ENCODE measurements at places on chromosomes 1 and 21. TPM values are rescaled to one million over a fixed set of nuclear protein-coding genes. Genes with fewer than 3 reads are reported as not detected.
A peak's percentile ranks its signal among the peaks of the same experiment; 100 is the strongest.

DNA sequence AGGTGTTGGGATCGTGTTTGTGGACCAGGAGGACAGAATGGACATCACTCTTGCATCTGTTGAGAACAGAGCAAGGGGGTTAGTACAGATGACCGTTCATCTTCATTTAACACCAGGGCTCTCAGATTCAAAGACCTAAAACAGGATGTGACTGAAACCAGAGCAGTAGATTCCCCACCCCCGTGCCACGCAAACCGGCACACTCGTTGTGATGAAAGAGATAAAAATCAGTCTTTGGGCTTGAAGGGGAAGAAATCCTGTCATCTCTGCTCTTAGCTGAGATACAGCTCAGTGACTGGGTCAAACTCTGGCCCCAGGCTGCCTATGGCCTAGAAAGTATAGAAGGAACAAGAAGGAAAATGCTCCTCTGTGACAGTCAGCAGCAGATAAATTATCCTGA is 146.2 kb upstream of the KRTAP19-8 start:
- DNase-seq = no peak
- no peak overlapping the region for H3K27ac ChIP-seq
- H3K36me3 ChIP-seq = peaks cover 6% of the 10 kb centered on the region
- H3K27me3 ChIP-seq = no peaks in the 10 kb centered on the region

GRCh38 chr1:88867743-88868521 is 23.4 kb downstream of the GTF2B start:
- H3K27ac ChIP-seq = no peak overlapping the region
- H3K27me3 ChIP-seq = no peaks in the 10 kb centered on the region
- H3K36me3 ChIP-seq = peaks cover 11% of the 10 kb centered on the region

DNA sequence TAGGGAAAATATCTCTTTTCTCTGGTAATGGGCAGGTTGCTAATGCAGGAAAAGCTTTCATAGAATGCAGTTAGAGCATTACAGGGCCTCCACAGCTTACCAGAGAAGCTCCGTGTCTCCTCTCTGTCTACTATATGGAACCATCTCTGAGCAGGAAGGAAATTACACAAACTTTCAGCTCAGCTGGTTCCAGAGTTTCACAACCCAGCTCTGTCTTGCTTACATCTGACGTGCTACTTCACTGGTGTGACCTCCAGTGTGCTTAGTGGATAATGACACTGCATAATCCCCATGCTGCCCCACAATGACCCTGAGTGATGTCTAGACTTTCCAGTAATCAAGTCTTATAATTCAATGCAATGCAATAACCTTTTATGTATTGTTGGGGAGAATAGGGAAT is 4.3 kb upstream of the FGGY start:
- H3K36me3 ChIP-seq = no peaks in the 10 kb centered on the region
- H3K27ac ChIP-seq = no peak overlapping the region
- H3K27me3 ChIP-seq = peaks cover 3% of the 10 kb centered on the region
- peaks cover 14% of the 10 kb centered on the region for H3K4me1 ChIP-seq
- H3K4me3 ChIP-seq = no peak overlapping the region

Gene WNT4
- 0.98 TPM for total RNA-seq

GRCh38 chr21:45381036-45381787 is 23.8 kb upstream of the COL18A1 start:
- peaks cover 10% of the 10 kb centered on the region for H3K27me3 ChIP-seq
- DNase-seq = no peak
- H3K4me3 ChIP-seq = no peak overlapping the region
- H3K36me3 ChIP-seq = peaks cover 1% of the 10 kb centered on the region

GRCh38 chr21:43734928-43735229 is 15.9 kb downstream of the PDXK start:
- peaks cover 3% of the 10 kb centered on the region for H3K4me1 ChIP-seq
- no peak overlapping the region for H3K4me3 ChIP-seq
- H3K27ac ChIP-seq = no peak overlapping the region
- H3K27me3 ChIP-seq = no peaks in the 10 kb centered on the region
- H3K36me3 ChIP-seq = peaks cover 3% of the 10 kb centered on the region
- DNase-seq = no peak

DNA sequence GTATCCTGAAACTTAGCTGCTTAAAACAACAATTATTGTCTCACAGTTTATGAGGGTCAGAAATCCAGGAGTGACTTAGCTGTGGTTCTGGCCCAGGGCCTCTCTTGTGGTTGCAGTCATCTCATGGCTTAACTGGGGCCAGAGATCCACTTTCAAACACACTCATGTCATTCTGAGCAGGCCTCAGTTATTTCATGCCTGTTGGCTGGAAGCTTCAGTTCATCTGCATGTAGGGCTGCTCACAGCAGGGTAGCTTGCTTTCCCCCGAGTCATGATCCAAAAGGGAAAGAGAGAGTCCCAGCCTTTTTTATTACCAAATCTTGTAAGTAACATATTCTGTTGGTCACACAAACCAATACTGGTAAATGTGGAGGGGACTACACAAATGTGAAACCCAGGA is 96.6 kb upstream of the B3GALT2 start:
- H3K4me3 ChIP-seq = no peak overlapping the region
- H3K36me3 ChIP-seq = no peaks in the 10 kb centered on the region
- no peaks in the 10 kb centered on the region for H3K27me3 ChIP-seq

- peaks cover 26% of the 10 kb centered on the region for H3K4me1 ChIP-seq
- no peaks in the 10 kb centered on the region for H3K36me3 ChIP-seq
- no peaks in the 10 kb centered on the region for H3K27me3 ChIP-seq
Measured at GRCh38 chr1:116458695-116459094, 85.7 kb downstream of the ATP1A1 start.

GRCh38 chr1:69121723-69122122 is 446.0 kb upstream of the LRRC7 start:
- H3K4me1 ChIP-seq = peaks cover 3% of the 10 kb centered on the region
- no peak overlapping the region for H3K4me3 ChIP-seq
- peaks cover 1% of the 10 kb centered on the region for H3K36me3 ChIP-seq
- no peak overlapping the region for H3K27ac ChIP-seq

DNA sequence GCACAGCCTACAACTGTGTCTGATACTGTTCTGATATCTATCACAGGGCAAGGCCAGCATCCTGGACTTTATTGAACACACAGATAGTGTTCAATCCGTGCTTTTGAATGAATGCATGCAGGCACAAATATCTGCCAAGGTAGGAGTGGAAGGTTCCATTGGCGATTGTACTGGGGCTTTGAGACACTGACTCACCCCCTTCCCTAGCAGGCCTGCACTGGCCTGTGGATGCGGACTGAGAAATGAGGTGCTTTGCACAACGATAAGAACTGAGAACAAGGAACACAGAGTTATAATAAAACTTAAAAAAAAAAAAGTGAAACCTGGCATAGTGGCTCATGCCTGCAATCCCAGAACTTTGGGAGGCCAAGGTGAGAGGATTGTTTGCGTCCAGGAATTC is 62.4 kb upstream of the NGF start:
- no peak overlapping the region for H3K4me3 ChIP-seq
- DNase-seq = no peak
- H3K4me1 ChIP-seq = peaks cover 6% of the 10 kb centered on the region
- no peaks in the 10 kb centered on the region for H3K36me3 ChIP-seq

Gene RNF2
- total RNA-seq = 35.1 TPM

- H3K4me3 ChIP-seq = no peak overlapping the region
- no peak overlapping the region for H3K27ac ChIP-seq
- no peaks in the 10 kb centered on the region for H3K4me1 ChIP-seq
- H3K36me3 ChIP-seq = peaks cover 1% of the 10 kb centered on the region
Measured at GRCh38 chr1:48266576-48266975, 44.1 kb downstream of the SLC5A9 start.

DNA sequence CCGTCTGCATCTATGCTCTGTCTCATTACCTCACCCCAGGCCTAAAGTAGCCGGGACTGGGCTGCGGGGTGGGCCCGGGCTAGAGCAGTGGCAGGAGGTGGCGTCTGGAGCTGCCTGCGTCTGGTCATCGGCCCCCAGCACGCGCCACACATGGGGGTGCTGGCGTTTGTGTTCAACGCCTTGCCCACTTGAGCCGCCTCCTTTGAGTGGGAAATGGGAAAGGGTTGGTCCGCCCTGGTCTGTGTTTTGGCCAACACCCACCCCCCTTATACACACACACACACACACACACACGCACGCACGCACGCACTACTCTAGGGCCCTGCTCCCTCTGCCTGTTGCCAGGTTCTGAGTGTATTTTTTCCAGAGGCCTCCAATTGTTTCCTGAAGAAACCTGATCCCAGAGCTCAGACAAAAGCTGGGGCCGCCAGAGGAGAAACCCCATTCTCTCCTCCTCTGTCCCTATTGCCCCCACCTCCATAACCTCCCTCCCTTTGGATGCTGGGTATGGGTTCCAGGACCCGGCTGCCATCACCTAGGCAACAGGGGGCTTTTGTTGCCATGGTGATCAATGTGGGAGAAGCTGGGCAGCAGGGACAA is 10.1 kb downstream of the VANGL2 start:
- peaks cover 1% of the 10 kb centered on the region for H3K36me3 ChIP-seq
- peaks cover 40% of the 10 kb centered on the region for H3K4me1 ChIP-seq
- H3K4me3 ChIP-seq = no peak overlapping the region
- no peak for DNase-seq
- no peaks in the 10 kb centered on the region for H3K27me3 ChIP-seq

DNA sequence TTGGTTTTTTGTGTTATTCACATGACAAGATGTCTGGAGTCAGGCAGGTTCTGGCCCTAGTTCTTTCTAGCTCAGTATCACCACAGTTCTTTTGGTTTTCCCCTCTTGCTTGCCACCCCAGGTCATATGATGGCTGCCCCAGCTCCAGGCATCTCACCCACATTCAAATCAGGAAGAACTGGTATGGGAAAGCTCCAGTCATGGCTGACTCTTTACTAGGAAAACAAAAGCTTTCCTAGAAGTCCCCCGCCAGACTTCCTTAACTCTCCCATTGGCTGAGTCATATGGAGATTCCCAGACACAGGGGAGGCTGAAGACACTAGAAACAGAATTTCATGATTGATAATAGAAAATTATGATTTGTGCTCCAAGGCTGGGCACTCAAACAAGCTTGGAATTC is 22.1 kb upstream of the EYA3 start:
- no peak for DNase-seq
- H3K27ac ChIP-seq = no peak overlapping the region
- H3K4me1 ChIP-seq = no peaks in the 10 kb centered on the region
- H3K27me3 ChIP-seq = no peaks in the 10 kb centered on the region

GRCh38 chr1:15799004-15799867 is 8.2 kb downstream of the UQCRHL start:
- H3K4me1 ChIP-seq = peaks cover 56% of the 10 kb centered on the region
- H3K27ac ChIP-seq = peak overlapping the region; percentile 90
- DNase-seq = no peak
- H3K27me3 ChIP-seq = no peaks in the 10 kb centered on the region

Data from progenitor cell of endocrine pancreas (in vitro differentiated cells).